Ascending aorta (tissue), 2 donors: ENCODE measurements at places on chromosomes 2 and 18.

- DNase-seq, result no peak
These were observed 27.5 kb downstream of the TSHZ1 start for GRCh38 chr18:75238100-75238499.

DNA sequence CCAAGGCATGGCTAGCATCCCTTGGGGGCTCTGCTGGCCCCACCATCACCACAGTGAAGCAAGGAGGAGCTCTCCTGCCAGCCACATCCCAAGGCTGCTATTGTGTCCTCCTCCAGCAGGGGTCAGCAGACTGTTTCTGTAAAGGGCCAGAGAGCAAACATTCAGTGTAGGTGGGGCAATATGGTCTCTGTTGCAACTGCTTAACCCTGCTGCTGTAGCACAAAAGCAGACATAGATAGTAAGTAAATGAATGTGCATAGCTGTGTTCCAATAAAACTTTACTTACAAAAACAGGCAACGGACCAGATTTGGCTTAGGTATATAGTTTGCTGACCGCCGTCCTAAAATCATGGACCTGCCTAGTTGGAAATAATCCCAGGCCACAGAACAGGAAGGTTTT lies 36.4 kb upstream of the ZBTB7C start:
- peak; percentile 37 for DNase-seq

- no peak for DNase-seq
These were observed 316.2 kb upstream of the MGAT5 start for GRCh38 chr2:133937669-133938068.

- no peak for DNase-seq
These were observed 110.6 kb downstream of the MYCN start for GRCh38 chr2:16050908-16051489.

- no peak for DNase-seq
These were observed 47.3 kb upstream of the GALR1 start for GRCh38 chr18:77202329-77202728.
